ENCODE measurements at places on chromosomes 2 and 18.

DNA sequence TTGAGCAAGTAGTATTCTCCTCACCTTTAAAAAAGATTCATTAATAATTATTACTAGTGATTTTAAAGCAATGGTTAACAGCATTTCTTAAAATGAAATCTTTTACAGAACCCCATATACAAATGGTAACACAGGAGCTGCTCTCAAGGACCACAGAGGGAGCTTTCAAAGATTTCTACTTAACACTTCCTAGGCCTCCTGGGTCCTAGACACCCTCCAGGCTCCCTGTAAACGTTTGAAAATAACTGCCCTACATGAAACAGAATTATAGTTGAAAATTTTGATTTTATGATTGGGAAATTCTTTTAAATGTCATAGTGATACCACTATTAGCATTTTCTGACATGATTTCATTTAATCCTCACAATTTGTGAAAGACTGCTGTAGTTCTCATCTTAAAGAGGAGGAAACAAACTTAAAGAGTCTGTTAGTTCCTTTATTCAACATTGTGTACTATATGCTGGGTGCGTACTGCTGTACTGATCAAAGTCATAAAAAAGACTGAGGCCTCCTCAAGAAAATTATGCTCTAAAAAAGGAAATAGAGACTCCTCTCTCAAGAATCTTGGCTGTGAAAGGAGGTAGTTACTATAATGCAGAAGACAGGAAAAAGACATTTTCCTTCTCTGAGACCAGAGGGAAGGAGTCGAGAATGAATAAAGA lies 10.6 kb downstream of the CUL3 start:
- DNase-seq, result no peak

- no peak for DNase-seq
Measured at GRCh38 chr2:205474741-205475415, 207.4 kb upstream of the NRP2 start.

DNA sequence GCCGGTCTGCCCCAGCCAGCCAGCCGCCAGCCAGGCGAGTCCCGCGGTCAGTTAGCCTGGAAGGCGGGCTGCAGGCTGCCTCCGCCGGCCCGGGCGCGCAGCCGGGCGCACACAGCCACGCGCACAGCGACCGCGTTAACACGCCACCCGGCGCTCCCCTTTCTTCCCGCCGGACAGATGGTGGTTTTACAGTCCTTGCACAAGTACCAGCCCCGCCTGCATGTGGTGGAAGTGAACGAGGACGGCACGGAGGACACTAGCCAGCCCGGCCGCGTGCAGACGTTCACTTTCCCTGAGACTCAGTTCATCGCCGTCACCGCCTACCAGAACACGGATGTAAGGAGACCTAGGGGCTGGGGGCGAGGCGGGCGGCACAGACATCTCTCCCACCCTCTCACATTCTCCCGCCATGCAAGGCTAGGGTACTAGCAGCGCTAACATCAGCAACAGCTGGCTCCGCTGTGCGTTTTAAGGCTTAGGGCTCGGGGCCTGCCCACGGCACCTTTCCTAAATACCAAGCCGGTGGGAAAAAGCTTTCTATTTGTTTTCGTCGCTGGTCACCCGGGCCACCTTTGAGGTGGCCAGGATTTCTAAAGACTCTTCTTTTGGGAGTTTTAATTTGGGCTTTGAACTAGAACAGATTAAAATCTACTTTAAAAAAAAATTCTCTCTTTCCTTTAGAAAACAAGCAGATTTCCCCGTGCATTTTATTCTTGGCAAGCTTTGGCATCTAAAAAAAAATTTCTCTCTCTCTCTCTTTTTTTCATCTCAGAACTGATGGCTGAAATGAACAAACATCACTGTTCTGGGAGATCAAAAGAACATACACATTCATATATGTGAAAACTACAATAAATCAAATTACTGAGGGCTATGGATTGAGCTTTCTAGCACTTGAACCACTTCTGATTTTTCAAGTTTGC lies 2.9 kb downstream of the TBR1 start:
- DNase-seq, result no peak

DNA sequence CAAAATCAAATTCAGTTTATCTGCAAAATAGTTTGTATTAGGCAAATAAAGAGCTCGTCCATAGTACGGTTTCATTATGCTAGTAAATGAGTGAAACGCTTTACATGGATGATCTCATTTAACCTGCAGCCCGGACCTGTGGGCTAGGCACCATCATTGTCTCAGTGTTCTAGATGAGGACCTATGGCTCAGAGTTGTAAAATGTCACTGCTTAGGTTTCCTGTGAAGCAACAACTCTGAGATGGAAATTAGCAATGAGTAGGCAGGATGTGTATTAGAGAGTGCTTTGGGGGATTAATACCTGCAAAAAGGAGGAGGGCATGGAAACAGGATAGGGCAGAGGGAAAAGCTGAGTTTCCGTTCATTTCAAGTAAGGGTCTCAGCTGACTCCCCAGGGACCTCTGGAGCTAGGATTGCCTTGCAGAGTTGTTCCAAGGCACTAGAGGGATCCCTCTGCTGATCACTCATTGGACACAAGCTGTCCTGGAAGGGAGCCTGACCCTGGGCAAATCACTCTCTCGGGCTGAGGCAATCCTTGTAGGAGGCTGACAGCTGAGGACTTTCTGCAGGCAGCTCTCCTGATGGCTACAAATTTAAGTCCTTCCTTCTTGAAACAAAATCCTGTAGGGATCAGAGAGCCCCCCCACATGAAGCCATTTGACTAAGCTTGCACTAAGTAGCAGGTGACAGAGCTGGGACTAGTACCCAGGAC lies 58.8 kb upstream of the SIX2 start:
- DNase-seq, result no peak

GRCh38 chr18:57921708-57922107 lies 118.6 kb upstream of the ATP8B1 start:
- DNase-seq, result no peak

DNA sequence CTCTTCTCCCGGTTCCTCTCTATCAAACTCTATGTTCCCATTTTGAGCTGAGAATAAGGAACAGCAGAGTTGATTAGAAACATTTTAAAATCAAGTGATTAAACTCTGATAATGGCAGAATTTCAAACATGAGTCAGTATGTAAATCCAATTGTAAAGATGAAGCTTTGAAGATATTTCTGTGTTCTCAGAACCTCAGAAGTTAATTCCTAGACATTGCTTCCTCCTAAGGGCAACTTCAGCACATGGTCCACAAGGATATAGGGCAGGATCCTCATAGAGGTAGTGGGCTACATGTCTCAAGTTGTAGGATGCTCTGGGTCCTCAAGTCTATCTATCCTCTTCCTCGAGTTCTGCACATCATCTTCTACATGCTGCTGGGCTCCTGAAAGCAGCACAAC lies 46.3 kb downstream of the QPCT start:
- no peak for DNase-seq

DNA sequence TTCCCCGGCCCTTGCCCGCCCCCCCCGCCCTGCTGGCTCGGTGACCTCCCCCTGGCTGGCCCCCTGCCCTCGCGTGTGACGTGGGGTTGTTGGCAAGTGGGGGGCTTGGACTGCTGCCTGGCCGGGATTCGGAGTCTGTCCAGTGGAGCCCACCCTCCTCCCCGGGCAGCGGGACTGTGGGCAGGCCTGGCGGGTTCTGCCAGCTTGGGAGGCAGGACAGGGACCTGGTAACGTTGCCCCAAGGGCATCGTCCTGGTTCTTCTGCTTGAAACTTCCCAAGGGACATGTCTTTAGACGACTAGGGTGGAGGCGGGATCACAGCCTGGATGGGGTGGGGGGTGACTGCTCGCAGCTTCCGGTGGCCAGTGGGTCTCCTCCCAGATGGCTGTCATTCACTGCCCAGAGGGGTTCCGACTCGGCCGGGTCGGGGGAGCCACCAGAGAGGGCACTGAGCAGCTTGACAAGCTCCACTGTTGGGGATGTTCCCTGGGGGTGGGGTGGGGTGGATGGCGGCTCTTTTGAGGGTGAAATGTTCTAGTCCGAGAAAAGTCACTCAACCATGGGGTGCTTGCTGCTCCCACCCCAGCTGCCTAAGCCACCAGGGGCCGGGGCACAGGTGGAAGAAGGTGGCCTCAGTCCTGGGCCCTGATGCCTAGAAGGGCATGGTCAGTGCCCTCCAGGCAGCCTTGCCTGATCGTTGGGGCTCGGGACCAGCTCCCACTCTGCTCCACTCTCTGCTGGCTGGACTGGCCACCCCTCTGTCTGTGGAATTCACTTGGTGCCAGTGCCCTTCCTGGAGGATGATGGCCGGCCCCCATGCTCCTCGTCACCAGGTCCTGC lies 4.3 kb upstream of the HS6ST1 start:
- DNase-seq, result no peak

DNA sequence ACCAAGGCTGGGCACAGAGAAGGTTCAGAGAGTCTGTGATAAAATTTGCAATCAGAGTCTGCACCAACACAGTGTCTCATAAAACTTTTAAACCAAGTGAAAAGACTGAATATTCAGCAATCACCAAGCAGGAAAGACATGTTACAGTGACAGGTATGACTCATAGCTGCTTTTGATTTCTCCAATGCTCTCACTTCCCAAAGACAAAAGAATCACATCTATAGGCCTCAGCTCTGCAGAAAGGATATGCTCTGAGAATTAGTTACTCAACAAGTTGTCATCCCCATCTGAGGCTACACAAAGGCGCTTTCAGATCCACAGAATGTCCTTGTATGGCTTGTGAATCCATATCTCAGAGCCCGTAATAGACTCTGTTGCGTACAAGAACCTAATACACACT lies 92.5 kb downstream of the KCNF1 start:
- no peak for DNase-seq

DNA sequence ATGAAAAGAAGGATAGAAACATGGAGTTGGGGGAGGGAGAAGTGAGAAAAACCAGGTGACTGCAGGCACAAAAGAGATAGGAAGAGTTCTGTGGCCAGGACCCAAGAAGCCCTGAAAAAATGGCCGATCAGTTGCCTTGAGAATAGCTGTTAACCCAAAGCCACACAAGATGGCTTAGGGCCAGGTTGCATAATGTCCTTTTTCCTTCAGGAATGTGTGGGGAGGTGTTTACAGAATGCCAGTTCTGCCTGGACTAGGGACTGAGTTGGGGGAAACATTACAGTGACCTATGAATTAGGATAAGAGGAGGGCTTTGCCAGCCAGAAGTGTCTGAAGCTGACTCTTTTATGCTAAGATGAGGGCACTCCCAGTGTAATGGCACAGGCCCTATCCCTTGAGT lies 17.1 kb downstream of the FAM110C start:
- no peak for DNase-seq

DNA sequence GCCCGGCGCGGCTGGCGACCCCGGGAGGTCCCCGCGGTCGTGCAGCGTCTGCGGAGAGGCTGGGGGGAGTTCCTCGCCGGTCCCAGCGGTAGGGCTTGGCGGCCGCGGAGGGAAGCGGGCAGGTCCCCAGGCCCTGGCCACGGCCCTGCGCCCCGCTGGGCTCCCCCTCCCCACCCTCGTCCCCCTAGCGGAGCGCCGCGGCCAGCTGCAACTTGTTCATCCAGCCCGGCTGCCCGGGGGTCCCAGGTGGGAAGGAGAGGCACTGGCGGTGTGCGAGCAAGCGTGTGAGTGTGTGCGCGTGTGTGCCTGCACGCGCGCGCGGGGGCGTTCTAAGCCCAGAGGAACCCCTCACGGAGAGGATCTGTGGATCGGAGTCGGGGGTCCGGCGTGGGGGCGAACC lies 1.3 kb downstream of the PTPRM start:
- no peak for DNase-seq

- DNase-seq, result no peak
Measured at GRCh38 chr2:118098307-118099030, 10.2 kb downstream of the INSIG2 start.

DNA sequence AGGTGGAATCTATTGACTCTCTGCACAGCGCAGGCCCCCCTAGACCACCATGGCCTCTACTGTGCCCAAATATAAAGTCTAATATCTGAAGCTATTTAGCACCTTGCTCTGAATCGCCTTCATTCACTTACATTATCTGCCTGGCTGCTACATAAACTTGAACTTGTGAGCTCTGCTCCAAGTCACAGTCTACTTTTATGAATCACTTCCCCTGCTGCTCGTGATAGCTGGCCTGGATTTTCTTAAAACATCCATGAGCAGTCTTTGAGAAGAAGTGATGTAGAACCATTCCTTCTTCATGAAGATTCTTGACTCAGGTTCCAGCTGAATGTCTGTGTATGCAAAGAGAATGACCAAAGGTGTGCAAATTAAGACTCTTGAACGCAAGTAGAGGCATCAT lies 359.5 kb downstream of the RND3 start:
- DNase-seq, result no peak

DNA sequence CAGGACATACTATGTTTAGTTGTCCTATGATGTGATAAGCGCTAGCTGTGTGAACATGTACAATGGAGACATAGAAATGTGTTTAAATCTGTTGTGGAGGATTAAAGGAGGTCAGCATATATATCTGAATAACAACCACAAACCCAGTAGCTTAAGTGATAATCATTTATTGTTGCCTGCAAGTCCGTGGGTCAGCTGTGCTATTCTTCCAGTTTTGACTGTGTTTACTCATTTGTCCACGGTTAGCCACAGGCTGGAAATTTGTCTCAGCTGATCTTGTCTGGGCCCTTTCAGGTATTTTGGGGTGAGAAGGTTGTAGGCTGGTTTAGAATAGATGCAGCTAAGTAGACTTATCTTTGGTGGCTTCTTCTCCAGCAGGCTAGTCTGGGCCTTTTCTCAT lies 110.4 kb downstream of the PARD3B start:
- DNase-seq, result no peak

- DNase-seq, result no peak
Measured at GRCh38 chr2:20421336-20421987, 25.4 kb upstream of the RHOB start.

DNA sequence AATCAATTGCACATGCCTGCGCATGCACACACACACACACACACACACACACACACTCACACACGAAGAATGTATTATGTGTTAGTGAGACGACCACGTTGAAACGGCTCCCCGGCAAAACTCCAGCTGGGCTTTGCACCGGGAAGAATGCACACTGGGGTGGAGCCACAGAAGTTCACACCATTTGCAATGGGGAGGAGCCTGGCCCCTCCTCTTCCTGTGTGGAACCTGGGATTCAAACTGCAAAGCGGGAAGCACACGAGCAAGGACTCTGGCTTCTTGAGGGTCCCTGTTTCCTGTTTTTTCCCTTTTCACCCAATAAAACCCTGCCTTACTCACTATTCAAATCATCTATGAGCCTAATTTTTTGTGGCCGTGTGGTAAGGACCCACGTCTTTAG lies 304.0 kb upstream of the TMEFF2 start:
- no peak for DNase-seq

DNA sequence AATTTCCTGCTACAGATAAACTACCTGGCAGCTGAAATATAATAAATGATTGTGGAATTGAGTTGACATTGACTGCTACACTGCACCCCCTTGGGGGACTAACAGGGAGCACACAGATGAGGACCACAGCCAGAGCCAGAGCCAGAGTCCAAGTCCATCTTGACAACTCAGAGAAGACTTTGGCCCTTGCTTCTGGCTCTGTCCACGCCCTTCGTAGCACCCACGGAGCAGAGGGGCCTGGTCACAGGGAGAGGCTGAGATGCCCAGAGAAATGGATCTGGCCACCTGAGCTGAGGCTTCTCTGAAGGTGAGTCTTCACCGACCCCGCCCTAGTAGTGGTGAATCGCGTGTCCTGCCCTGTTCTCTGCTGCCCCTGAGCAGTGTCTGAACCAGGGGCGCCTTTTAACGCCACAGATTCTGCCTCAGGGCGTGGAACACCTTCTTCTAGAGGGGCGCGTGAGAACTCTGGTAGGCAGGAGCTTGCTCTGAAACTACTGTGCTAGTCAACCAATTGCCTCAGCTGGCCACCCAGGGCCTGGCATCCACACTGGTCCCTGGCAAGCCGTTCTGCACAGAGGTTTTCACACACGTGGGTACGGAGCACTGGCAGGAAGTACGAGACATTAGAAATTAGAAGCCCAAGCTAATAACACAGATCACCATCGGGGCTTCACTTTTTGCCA lies 35.7 kb upstream of the MAT2A start:
- no peak for DNase-seq

All from CMK (cell line).